ENCODE measurements at places on chromosomes 7 and 10.

GRCh38 chr10:107409522-107409921 lies 245.0 kb upstream of the SORCS1 start:
- peak; percentile 18 for DNase-seq

DNA sequence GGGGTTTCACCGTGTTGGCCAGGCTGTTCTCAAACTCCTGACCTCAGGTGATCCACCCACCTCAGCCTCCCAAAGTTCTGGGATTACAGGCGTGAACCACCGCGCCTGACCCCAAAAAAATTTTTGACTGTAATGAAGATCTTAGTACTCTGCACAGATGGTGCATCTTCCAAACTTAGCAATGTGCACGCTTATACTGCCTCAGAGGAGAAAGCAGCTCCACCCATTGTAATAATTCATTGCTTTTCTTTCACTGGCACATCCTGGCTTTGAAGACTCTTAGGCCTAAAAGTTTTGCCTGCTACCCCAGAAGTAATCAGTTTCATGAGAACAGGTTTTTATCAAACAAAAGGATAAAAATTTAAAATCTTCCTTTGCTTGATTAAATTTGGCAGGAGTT lies 52.1 kb upstream of the OIT3 start:
- no peak for DNase-seq

DNA sequence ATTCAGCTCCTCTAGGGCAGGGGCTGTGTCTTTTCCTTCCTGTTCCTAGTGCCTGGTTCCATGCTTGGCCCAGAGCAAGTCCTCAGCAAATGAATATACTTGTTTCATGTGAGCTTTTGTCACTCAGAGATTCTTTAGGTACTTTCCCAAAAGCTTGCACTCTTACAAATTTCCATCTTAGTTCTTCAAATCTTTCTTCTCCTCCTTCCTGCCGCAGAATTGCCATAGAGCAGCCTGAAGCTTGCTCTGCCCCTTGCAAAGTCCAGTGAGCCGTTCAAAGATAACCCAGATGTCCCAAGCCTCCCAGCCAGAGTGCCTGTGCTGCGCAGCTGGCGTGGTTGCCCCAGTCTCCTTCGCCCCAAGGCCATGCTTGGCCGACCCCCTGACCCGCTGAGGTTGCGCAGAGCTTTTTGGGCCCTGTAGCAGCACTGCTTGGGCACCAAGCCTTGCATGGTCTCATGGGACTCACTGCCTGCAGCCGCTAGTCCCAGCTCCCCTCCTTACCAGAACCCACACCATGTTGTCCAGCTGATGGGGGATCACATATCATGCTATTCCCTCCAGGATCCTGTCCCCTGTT lies 20.7 kb downstream of the CHST3 start:
- DNase-seq, result peak; percentile 21

GRCh38 chr7:156662277-156662676 lies 21.7 kb downstream of the RNF32 start:
- DNase-seq, result no peak

GRCh38 chr7:104252409-104253134 lies 44.8 kb upstream of the ORC5 start:
- no peak for DNase-seq

- DNase-seq, result no peak
Measured at GRCh38 chr7:149772241-149772955, 990 bp downstream of the ZNF467 start.

- DNase-seq, result no peak
Measured at GRCh38 chr10:100744136-100744986, 1.0 kb upstream of the PAX2 start.

DNA sequence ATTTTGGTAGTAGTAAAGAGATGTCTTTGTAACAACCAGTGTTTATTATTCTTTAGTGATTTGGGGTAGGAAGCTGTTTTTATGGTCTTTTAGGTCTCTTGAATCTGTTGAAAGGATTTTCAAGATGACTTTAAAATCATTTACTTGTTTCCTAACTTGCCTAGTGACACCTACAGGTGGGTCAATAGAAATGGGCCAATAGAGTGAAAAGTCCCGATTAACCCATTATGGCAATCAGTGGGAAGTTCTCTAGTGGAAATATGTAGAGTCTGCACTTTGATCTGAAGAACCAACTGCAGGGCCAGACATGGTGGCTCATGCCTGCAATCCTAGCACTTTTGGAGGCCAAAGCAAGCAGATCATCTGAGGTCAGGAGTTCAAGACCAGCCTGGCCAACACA lies 374.7 kb upstream of the BMPER start:
- DNase-seq, result no peak

DNA sequence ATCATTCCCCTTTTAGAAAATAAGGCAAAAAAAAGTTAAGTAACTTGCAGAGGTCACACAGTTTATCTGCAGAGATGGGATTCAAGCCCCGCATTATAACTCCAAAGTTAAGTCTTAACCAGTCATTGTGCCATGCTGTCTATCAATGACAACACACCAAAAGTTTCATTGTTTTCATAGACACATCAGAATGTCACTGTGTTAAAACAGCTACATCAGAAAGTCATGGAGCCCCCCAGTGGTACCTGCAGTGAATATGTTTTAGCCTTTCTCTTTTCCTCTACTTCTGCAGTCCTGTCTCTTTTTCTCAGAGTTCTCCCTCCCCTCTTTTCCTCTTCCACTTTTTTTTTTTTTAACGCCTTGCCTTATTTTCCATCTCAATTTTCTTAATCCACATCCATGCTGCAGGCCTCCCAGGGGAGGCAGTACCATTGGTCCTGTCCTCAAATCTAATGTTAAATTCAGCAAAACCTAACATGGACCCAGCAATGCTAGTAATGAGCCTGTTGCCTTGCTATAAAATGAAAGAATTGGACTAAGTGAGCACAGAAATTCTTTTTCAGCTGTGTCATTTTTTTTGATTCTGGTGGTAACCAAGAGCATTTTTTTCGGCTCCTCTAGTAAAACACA lies 3.8 kb upstream of the NRCAM start:
- no peak for DNase-seq

DNA sequence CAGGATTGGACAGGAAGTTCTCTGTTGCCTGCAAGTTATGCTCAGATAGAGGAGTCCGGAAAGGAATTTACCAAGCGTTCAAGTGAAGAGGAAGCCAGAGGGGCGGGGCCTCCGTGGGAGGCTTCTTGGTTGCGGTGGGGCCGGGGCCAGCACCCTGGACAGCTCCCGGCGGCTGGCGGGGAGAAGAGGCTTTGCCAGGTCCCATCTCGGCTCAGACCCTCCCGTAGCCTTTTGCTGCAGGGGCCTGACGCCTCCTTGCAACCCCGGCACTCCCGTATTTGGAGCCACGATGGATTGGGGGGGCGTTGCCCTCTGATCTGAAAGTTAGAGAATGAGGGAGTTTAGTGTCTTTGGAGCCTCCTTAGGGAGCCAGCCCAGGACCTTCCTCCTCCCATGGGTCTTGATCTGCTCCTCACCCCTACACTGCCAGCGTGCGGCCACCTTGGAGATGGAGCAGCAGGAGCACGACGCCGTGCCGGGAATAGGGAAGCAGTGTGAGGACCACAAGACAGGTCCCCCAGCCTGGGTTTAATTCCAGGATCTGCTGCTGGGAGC lies 3.1 kb upstream of the SLC18A3 start:
- peak; percentile 81 for DNase-seq

- peak; percentile 51 for DNase-seq
Measured at GRCh38 chr7:14836571-14837189, 65.9 kb downstream of the DGKB start.

- DNase-seq, result no peak
Measured at GRCh38 chr7:111485701-111486380, 76.5 kb downstream of the IMMP2L start.

GRCh38 chr7:13979671-13980435 lies 9.6 kb downstream of the ETV1 start:
- DNase-seq, result no peak

DNA sequence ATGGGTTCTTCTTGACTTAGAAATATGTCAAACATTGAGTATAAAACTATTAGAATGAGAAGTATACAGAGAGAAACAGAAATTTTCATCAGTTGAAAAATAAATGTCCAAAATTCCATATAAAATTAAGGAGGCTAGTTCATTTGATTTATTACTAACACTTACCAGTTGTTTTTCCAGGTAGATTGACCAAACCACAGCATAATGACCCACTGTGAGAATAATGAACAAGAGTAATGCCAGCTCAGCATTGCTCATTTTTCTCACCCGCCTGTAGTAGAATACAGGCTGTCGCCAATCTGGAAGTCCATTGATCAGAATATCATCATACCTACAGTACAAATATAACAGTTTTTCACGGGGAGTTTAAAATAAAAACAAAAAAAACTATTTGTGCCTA lies 82.9 kb downstream of the DNAJC1 start:
- DNase-seq, result no peak

DNA sequence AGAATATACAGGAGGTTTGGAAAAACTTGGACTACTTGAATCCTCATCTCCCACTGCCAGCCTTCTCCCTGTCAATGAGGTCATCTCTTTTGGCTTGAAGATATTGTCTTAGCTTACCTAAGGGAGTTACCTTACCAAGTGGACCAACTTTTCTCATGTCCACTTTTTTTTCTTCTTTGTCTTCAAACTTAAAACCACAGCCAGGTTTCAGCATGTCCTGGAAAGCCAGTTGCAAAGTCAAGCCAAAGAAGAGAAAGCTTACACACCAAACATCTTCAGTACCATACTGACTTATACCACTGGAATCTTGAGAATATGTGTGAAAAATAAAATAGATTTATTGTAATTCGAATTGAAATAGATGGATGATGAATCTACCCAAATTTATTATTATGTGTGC lies 520.5 kb downstream of the HTR7 start:
- DNase-seq, result no peak

GRCh38 chr7:16421333-16422102 lies at the start of gene CRPPA:
Gene CRPPA, minus strand, starts transcription at chr7:16421538. Its CDS starts 216 bp downstream, at chr7:16421322.
- DNase-seq, result peak; percentile 71

DNA sequence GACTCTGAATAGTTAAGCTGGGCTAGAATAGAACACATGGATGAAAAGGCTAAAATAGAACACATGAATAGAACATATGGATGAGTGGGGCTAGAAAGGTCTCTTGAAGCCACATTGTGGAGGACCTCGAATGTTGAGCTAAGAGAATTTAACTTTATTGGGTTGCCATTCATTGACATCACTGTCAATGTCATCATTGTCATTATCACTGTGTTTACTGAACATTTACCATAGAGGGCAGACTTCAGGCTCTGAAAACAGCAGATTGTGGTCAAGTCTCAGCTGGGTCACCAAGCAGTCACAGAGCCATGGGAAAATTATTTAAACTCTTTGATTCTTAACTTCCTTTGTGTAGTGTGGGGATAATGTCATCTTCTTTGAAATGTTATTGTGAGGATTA lies 80.4 kb downstream of the WDFY4 start:
- DNase-seq, result no peak

DNA sequence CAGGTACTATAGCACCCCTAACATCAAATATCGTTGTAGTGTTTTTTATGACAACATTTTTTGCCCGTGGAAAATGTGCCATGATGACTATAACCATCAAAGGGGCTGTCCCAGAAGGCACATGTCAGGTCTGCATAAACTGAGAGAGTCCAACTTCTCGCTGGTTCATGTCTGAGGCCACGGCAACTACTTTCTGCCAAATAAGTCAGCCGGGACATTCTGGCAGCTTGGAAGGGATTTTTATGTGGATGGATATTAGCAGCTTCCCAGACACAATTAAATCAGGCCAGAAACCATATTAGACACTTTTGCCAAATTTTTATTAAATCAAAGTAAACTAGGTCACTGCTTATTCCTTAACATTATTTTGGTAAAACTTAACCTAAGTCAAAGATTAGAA lies 477.4 kb upstream of the FZD8 start:
- peak; percentile 51 for DNase-seq

DNA sequence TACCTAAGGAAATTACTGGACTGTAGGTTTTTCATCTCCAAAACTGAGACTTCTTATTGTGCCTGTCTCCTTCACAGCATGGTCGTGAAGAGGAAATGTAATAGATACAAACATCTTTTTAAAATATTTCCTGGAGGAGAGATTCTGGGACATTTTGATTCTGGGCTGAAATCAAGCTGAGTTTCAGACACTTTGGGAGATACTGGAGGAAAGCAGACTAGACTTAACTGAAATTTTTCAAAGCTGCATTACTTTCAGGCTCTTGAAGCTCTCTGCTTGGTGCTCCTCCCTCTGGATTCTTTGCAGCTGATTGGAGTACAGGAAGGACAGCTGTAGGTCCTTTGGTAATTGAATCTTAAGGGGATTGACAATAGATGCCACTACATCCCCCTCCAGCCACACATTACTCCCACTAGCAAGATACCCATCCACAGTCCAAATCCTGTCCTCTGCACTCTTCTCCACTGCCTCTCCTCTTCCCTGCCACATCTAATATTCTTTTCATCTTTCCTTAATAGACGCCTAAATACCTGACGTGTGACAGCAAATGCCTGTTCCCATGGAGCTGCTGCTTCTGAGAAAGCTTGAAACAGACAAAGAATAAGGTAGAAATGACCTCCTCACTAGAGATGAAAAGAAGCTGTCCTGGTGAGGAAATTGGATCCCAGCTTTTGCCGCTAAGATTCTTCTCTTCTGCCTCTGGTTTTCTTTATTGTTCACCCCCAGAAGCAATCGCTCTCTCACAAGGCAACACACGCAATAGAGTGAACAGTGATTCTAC lies 111.5 kb upstream of the PHYHIPL start:
- DNase-seq, result no peak

GRCh38 chr7:90933041-90933440 lies 331.2 kb upstream of the FZD1 start:
- no peak for DNase-seq

GRCh38 chr7:104795086-104795485 lies 218.9 kb upstream of the KMT2E start:
- no peak for DNase-seq

- DNase-seq, result no peak
Measured at GRCh38 chr7:25659841-25660240, 431.6 kb upstream of the NPVF start.

DNA sequence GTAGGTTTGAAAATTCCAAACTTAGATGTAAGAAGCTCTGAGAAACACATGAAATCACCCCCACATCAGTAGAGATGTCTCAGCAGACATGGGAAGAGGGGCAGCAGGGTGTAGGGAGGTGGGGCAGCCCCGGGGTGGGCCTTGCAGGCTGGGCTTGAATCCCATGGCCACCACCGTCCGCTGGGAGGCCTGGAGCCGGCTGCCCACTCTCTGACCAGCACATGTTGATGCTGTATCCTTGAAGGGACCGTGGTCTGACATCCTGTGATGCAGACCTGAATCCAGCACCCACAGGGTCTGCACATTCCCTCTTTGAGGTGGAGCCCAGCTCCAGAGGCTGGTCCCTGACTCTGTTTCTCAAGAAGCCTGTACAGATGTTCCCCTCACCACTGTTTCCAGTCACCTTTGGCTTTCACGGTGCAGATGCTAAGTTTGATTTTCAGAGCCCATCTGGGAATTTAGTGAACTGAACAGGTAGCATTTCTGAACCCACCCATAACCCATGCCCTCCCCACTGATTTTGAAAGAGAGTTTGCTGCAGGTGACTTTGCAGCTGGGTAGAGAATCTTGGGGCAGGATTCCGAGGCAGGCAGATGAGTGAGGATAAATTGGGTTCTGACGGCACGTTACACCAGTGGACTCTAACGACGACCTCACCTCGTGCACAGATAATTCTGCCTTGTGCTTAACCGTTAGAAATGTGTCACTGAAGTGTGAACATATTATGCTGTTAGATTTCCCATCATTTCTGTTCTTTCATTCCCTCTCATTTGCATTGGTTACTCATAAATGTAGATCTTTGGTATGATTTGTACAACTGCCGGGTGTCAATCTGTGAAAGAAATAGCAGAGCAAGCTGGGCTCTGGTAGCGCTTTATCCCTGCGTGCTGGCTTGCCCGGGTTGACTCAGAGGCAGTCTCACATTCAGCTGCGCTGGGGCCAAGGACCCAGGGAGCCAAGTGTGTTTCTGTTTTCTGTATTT lies 45.7 kb downstream of the IKZF1 start:
- DNase-seq, result no peak

GRCh38 chr10:104267721-104268404 lies 1.1 kb upstream of the GSTO2 start:
- no peak for DNase-seq

All from right hindlimb (tissue), 1 donor.